Activated CD8-positive, alpha-beta memory T cell treated with anti-CD3 and anti-CD28 coated beads for 1 hour (primary cell): ENCODE measurements at places on chromosomes 6 and 20.

DNA sequence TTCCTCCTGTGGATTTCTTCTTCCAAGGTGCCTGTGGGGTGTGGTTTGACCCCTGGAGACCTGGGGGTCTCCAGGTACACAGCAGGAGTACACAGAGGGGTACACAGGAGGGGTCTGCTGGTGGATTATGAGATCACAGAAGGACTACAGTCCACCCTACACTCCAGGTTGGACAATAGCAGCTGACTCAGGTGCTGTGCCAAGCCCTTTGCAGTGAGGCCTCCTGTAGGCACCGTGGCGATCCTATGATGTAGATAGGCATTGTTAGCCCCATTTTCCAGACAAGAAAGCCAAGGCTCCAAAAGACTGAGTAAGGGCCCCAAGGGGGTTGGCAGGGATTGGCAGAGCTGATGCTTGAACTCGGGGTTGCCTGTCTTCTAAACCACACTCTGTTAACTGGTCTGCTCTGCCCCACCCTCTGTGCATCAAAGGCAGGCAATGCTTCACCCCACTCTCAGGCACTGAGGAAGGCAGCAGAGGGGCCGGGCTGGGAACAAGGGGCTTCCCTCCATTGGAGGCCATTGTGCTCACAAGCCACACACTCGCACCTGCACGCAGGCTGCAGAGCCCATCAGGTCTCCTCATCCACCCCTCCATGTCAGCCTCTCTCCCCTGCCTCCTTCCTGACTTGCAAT, 77.5 kb upstream of the SIRPA start:
- DNase-seq: no peak

- DNase-seq: peak; percentile 2
Measured at GRCh38 chr20:9912858-9913434, 74.1 kb upstream of the PAK5 start.

GRCh38 chr6:163814494-163815364, 400.2 kb downstream of the QKI start:
- no peak for DNase-seq

DNA sequence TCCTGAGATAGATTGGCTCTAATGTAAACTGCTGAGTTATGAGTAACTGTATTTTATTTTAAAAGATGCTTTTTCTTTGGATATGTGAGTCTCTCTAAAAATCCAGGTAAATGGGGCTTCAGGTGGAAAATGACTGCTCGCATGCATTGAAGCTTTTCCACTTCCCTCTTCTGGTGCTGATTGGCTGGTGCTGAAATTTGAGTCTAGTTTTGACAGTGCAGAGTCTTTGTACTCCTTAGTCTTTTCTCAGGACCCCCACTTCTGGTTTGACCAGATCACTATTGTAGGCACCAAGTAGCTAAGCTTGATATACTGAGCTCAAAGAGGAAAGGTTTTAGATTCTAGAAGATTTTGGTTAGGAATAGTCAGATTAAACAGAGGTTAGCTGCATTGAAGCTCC, 60.7 kb upstream of the TULP4 start:
- no peak for DNase-seq

- no peak for DNase-seq
Measured at GRCh38 chr20:2559279-2559626, 22.9 kb downstream of the TMC2 start.

GRCh38 chr6:16575655-16576054, 185.6 kb downstream of the ATXN1 start:
- no peak for DNase-seq

GRCh38 chr20:3165473-3166337, 6.0 kb upstream of the FASTKD5 start:
- DNase-seq: no peak

GRCh38 chr6:111439171-111439570, 43.8 kb downstream of the REV3L start:
- no peak for DNase-seq

DNA sequence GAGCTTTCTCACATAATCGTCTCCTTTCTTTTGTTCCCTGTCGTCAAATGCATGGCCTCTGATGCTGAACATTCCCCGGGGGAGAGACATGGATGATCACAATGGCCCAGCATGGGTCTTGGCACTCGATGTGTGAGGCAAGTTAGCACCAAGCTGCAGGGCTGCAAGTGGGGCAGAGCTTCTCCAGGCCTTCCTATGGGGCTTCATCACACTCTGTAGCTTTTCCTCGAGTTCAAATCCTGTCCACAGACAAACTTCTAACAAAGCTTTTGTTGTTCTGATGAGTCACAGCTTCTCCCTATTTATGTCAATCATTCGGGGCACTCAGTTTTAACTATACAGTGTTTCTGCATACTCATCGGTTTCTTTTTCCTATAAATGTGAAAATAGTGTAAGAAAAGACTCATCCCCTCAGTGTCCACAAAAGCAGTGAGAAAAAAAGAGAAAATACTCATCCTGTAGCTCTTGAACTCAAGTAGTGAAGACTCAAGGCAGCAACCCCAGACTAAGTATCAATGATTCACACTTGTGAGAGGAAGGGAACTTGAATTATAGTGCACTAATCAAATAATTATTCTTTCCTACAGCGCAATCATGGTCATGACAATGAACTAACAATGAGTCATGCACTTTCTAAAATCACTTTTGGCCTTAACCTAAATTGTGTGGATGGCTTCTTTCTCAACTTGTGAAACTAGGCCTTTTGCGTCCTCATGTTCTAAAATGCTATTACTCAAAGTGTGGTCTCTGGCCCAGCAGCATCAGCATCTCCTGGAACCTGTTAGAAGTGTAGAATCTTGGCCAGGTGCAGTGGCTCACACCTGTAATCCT, 68.4 kb upstream of the NOX3 start:
- no peak for DNase-seq

GRCh38 chr20:32626859-32627636, 41.9 kb upstream of the NOL4L start:
- no peak for DNase-seq

DNA sequence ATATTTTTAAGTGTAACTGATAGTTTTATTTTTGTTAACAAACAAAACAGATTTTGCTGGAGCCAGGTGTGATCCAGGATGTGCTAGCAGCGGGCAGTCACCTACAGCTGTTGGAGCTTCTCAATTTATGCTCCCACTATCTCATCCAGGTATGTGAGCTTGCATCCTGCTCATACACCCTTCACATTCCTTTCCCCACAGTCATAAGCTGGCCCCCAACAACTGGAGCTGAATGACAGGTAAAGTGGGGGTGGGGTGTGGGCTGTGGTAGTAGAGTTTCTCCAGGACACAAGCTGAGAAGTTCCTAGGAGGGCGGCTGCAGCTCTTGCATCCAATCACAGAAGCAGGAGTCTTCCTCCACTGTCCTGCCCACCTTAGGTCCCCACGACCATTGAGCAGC, 140.1 kb downstream of the KLHL32 start:
- DNase-seq: no peak
